ENCODE measurements at places on chromosomes 6 and 20. TPM values are rescaled to one million over a fixed set of nuclear protein-coding genes. Genes with fewer than 3 reads are reported as not detected.

Gene KIAA1586
- total RNA-seq = 15.1 TPM

Gene WASF1
- 11.7 TPM for total RNA-seq

Gene TUBB2B
- total RNA-seq = 2.7 TPM

Gene PROCR
- total RNA-seq = 136 TPM

Gene NKAIN4
- not detected for total RNA-seq

Gene GABRR1
- total RNA-seq = not detected

Gene ECT2L
- not detected for total RNA-seq

Gene RAET1E
- 2.2 TPM for total RNA-seq

Gene SMOC2
- 0.37 TPM for total RNA-seq

Gene AVP
- not detected for total RNA-seq

Gene SLC22A2
- total RNA-seq = not detected

Gene NCOA7
- 15.8 TPM for total RNA-seq

Gene LY6G6F
- total RNA-seq = not detected

Gene IMPG1
- not detected for total RNA-seq

Gene ULBP1
- total RNA-seq = 0.37 TPM

Gene SLC32A1
- total RNA-seq = not detected

Gene SRMS
- not detected for total RNA-seq

Gene TMC2
- under 0.01 TPM for total RNA-seq

Gene BPIFB3
- total RNA-seq = not detected

Gene MYLK2
- 0.37 TPM for total RNA-seq

Gene TMEM217
- total RNA-seq = 2.9 TPM

Gene IL17A
- total RNA-seq = not detected

Gene PAK1IP1
- 26.4 TPM for total RNA-seq

Gene PGK2
- total RNA-seq = not detected

Gene CCDC28A
- total RNA-seq = 7.8 TPM

Gene BMP6
- total RNA-seq = 4.7 TPM

Gene DEFB115
- not detected for total RNA-seq

Gene C20orf204
- 0.98 TPM for total RNA-seq

Gene IPCEF1
- total RNA-seq = not detected

Gene FOXC1
- total RNA-seq = 2.6 TPM

Gene KCNB1
- under 0.01 TPM for total RNA-seq

Gene CALHM4
- total RNA-seq = not detected

Gene HUS1B
- total RNA-seq = 1.1 TPM

Gene FGD2
- not detected for total RNA-seq

Measured in subcutaneous preadipocyte (primary cell).